ENCODE measurements at places on chromosomes 7 and 10.
A peak's percentile ranks its signal among the peaks of the same experiment; 100 is the strongest.

DNA sequence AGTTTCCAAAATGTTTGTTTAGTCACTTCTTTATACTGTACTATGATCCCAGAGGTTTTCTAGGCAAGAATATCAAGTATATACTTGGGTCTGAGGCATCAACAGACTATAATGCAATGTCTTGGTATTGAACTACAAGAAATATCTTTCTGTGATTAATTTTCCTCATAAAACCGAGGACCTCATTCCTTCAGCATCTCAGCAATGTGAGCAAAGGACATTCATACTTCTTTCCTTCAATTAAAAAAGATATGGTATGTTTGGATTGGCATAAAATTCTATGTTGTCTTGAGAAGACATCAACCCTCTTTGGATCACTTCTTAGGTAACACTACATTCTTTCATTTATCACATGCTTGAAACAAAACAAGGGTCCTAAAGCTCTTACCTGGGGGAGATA lies 524.5 kb downstream of the PHTF2 start:
- peak; percentile 86 for DNase-seq

- DNase-seq, result no peak
Observed at GRCh38 chr7:138207555-138207971, 131.3 kb downstream of the AKR1D1 start.

DNA sequence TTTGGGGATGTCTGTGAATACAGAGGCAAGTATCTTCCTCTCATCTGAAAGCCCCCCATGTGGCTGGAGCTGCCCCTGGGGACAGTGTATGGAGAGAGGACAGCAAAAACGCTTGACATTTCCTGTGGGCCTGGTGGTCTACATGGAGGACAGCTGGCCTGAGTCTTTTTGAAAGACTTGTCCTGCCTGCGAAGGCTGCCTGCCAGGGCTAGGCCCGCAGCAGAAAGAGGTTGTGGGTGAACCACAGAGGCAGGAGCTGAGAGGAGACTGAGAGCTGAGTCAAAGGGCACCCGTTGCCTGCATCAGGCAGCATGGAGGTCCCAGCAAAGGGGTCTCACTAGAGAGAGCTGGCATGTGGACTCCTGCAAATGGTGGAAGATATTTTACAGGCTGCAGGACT lies 66.4 kb downstream of the KAT6B start:
- no peak for DNase-seq

GRCh38 chr10:79638318-79638717 lies 27.6 kb downstream of the SFTPA1 start:
- no peak for DNase-seq

GRCh38 chr7:4621396-4621795 lies 60.7 kb upstream of the FOXK1 start:
- peak; percentile 27 for DNase-seq

DNA sequence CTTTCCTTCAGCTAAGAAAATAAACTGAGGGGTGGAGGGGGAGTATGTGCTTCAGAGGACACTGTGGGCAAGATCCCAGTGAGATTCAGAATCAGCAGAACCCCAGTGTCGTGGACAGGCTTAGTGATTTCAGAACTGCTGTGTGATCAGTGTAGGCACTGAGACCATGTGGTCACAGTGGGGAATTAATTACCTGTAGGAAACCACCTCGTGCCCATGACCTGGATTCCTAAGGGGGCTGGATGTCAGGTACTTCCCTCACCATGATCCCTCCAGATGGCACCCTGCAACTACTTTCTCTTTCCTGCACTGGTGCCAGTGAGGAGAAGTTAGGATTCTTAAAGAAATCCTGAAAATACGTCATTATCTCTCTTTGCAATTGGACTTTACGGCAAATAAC lies 64.4 kb downstream of the HBP1 start:
- DNase-seq, result no peak

- DNase-seq, result no peak
Observed at GRCh38 chr10:72106154-72106849, 18.0 kb upstream of the SPOCK2 start.

DNA sequence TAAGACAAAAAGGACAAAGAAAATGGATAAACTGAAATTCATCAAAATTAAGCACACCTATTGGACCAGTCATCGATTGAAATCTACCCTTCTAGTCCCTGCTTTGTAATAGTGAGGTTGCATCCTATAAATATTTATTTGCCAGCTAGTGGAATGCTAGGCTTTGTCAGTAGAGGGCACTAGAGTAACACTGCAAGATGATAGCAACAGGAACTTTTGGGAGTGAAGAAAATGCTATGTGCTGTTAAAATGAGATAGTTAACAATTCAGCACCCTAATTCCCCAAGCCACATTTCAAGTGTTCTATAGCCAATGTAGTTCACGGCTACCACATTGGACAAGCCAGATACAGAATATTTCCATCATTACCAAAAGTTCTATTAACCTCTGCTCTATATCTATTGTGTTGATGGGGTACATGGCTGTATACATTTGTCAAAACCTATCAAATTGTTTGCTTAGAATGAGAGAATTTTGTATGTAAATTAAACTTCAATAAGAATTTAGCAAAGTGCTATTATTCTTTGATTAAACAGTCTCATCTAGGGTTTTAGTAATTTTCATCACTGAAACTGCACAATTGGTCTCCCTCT lies 69.8 kb downstream of the LSMEM1 start:
- DNase-seq, result peak; percentile 65

- DNase-seq, result no peak
Observed at GRCh38 chr10:112588225-112588990, 141.4 kb downstream of the VTI1A start.

GRCh38 chr7:76011442-76011861 lies 17.1 kb upstream of the TMEM120A start:
- peak; percentile 75 for DNase-seq

- no peak for DNase-seq
Observed at GRCh38 chr10:13993673-13994089, 337.0 kb downstream of the FRMD4A start.

- no peak for DNase-seq
Observed at GRCh38 chr10:34764472-34764946, 50.6 kb downstream of the PARD3 start.

DNA sequence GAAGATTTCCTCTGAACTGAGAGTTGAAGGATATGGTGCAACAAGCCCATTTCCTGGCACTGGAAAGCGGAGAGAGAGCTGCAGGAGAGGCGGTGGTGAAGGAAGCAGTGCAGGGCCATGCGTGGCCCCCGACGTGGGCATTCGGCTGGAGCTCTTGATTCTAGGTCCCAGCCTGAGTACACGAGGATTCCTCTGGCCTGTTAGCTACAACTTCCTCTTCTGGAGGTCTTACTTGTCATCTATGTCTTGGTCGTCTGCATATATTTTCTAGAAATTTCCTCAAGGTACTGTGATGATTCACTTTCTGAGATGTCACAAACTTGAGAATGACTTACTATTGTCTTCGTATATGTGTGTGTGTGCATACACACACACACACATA lies 59.2 kb upstream of the JAZF1 start:
- DNase-seq, result no peak

DNA sequence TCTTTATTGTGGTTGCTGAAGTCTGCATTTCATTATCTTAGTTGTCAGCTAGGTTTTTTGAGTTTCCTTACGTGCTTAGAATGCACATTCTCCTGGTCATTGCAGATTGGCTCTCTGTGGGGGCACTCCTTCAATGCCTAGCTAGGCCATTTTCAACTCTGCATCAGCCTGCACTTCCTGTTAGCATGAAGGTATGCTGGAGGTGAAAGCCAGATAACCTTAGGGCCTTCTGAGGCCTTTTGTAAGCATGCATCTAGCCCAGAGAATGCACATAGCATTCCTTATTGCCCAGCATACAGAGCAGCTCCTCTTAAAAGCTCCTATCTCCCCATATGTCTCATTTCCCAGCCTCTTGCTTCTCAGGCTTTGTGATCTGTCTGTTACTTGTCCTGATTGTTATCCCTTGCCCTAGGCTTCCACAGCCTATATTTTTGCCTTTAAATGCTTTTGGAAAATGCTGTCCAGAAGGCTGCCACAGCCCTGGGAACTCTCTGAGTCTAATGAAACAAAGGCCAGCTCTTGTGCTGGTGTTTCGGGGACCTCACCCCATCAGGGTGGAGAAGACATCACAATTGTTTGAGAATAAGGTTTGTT lies 108.1 kb upstream of the IGFBP3 start:
- peak; percentile 50 for DNase-seq

DNA sequence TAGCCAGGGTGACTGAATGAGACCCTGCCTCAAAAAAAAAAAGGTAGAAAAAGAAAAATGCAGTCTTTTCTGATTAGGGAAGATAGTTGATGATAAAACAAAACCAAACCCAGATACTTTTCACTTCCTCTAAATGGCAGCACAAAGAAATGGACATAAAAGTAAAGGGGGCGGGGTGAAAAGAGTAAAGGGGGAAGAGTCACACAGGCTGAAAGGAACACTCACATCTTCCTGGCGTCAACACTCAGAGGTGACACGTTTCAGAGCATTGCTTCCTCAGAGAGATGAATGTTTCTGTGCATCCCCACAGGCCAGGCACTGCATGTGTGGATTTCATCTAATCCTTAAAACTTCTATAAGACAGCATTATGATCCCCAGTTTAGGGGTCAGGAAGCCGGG lies 81.2 kb downstream of the HIPK2 start:
- no peak for DNase-seq

DNA sequence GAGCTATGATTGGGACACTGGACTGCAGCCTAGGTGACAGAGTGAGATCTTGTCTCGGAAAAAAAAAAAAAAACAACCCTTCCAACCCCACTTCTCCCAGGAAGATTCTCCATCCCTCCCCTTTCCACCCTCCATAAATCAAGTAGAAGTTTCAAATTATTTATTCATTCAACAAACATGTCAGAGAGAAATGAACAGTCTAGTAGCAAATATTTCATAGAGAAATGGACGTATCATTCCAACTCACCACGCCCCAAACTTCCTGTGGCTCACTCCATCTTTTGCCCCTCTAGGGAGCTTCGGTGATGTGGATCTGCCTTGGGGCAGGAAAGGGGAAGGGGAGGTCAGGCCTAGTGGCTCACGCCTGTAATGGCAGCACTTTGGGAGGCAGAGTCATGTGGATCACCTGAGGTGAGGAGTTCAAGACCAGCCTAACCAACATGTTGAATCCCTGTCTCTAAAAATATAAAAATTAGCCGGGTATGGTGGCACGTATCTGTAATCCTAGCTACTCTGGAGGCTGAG lies 638 bp upstream of the TRAPPC14 start:
- no peak for DNase-seq

DNA sequence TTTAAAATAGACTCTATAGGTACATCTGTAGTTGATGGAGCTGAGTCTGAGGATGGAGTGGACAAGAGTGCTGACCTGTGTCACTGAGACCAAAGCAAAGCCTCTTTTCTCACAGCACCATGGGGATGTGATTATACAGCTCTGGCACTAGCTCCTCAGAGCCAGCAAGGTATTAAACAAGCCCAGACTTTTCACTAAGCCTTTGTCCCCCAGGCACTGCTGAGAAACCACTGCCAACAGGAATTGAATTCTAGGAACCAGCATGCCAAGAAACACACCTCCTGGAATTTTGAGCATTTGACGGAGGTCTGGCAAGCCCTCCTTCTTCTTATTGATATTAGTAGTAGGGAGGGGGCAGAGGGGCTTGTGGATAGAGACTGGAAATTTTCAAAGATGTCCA lies 147.0 kb downstream of the C1GALT1 start:
- no peak for DNase-seq

- DNase-seq, result no peak
Observed at GRCh38 chr10:79030705-79031104, 38.1 kb upstream of the ZMIZ1 start.

DNA sequence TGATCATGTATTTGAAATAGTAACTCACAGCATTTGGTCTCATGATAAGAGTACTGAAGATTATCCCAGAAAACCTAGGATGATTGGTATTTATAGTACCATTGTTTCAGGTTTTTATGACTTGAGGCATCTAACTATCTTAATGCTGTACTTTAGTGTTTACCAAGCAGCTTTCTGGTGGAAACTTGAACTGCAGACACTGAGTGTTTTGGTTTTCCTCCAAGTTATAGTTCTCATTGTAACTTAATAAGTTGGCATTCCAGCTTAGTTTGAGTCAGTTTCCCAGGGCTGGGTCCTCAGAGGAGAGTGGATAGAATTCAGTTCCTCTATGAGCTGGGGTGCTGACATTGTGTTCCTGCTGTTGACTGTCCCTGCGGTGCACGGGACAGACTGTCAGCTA lies 50.4 kb downstream of the SEC23IP start:
- DNase-seq, result peak; percentile 29

DNA sequence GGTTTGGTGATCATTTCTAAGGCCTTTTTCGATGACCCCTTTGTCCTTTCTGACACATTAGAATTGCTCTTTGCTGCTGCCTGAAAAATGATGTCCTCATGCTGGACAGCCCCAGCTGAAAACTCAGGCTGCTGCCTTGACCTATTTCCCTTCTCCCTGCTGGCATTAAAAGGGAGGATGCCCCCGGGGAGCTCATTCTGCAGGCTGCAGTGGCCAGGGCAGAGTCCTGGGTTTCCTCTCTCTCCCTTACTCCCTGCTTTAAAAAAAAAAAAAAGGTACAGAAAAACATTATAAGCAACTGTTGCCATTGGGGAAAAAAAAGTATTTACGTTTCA lies 35.4 kb downstream of the LRRC4 start:
- peak; percentile 25 for DNase-seq

- DNase-seq, result peak; percentile 16
Observed at GRCh38 chr10:52678611-52679010, 94.0 kb downstream of the MBL2 start.

- peak; percentile 21 for DNase-seq
Observed at GRCh38 chr7:104252409-104253134, 44.8 kb upstream of the ORC5 start.

DNA sequence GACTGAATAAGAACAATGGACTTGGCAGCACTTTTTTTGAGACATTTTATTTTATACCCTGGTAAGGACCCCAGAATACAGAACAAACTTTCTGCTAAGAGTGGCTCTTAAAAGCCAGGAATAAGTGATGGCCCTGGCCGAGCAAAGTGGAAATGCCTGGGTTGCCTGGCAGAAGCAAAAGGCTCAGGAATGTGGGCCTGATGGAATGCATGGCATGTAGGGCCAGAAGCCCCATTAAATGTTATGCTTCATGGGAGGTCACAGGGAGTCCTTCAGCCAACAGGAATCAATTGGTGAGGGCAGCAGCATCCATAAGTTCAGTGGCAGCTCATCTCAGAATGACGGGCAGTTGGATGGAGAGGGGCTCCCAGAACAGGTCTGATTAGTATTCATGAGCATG lies 301.5 kb upstream of the CACNA2D1 start:
- peak; percentile 64 for DNase-seq

DNA sequence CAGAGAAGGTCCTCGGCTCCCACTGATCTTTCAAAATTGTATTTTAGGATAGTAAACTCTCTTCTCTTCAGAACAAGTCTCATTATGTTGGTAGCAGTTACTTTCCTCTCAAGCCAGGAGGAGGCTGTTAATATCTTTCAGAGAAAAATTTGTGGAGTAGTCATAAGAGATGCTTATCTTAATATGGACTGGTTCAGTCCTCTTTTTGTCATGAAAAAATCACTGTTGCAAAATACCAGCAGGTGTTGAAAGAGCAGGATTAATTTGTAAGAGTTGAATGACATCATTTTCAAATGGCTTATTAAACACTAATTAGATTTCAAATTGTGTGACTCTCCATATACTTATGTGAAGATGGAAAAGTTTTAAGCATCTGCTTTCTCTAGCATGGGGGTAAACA lies 662.5 kb downstream of the POM121L12 start:
- DNase-seq, result no peak
